CD4-positive, alpha-beta T cell treated with Interleukin-1 beta for 1 hour (primary cell): ENCODE measurements at places on chromosomes 6 and 20.

GRCh38 chr6:34489207-34489805 lies 23.4 kb downstream of the PACSIN1 start:
- DNase-seq = no peak

DNA sequence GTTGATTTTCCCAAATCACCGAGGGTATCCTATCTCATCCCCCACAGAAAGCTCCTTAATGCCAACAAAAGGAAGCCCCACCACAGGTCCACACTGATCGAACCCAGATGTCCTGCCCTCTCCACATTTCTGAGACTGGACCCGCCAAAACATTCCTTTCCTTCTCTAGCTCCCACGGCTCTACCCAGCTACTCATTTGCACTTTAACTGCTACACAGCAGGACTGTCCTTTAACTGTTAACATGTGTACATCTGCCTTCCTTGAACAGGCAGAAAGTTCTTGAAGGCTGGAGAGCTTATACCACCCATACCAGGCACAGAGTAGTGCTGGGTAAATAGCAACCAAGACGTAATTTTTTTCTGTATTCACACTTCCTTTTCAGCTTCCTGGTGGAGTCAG lies 68.6 kb downstream of the TRMT6 start:
- DNase-seq = no peak

GRCh38 chr6:7770111-7770510 lies 44.2 kb downstream of the BMP6 start:
- no peak for DNase-seq

GRCh38 chr6:52341561-52342260 lies 20.2 kb upstream of the PAQR8 start:
- DNase-seq = no peak

GRCh38 chr6:108877046-108877751 lies 29.0 kb downstream of the ARMC2 start:
- no peak for DNase-seq

- no peak for DNase-seq
Observed at GRCh38 chr6:13787137-13787536, 27.2 kb downstream of the MCUR1 start.

DNA sequence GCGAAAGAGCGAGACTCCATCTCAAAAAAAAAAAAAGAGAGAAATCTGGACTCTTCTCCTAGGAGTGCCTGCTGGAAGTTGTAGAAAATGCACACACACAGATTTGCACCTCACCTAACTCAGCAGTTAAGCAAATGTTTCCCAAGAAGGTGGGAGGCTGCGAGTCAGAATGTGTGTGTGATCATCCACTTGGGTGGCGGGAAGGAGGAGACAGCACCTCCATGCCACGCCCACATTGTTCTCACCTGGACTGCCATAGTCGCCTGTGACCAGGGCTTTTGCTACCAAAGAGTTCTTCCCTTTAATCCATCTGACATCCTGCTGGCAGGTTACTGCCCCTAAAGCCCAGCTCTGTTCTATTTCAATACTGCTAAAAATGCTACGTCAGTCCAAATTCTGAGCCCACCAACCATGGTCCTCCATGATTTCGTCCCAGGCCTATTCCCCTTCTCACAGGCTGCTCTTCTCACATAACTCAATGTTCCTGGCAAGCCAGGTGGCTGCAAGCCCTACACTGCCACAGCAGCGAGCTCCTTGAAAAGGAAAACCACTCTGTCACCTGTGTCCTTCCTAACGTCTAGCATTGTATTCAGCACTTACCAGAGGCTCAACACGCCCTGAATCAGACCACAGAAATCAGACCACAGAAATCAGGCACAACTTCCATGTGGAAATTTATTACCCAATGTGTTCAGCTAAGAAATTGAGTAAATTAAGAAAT lies 77.5 kb downstream of the PSMG4 start:
- no peak for DNase-seq

DNA sequence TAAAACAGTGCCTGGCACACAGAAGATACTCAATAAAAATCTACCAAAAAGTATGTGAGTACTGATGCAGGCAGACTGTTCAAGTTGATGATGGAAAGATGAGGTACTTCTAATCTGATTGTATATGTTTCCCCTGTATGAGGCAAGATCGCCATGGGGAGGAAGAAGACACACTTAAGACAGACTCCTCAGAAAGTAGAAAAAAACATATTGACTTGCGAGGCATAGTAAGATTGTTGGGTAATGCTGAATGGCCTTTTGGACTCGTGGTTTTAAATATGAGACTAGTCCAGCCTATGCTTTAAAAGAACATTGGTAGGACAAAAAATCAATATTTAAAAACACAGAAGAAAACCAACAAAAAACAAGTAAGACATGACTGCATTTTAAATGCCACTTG lies 72.6 kb downstream of the SHPRH start:
- no peak for DNase-seq

- DNase-seq = no peak
Observed at GRCh38 chr20:38441916-38442315, 6.8 kb upstream of the SNHG17 start.

DNA sequence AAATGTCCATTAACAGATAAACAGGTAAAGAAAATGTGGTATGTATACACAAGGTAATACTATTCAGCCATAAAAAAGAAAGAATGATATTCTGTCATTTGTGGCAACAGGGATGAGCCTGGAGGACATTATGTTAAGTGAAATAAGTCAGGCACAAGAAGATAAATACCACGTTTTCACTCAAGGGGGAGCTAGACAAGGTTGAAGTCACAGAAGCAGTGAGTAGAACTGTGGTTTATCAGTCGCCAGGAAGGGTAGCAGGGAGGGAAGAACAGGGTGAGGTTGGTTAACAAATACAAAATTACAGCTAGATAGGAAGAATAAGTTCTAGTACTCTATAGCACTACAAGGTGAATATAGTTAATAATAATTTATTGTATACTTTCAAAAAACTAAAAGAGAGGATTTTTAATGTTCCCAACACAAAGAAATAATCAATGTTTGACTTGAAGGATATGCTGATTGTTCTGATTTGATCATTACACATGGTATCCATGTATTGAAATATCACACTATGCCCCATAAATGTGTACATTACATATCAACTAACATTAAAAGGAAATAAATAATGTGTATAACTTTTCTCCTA lies 21.1 kb downstream of the RTN4IP1 start:
- DNase-seq = peak; percentile 20

- no peak for DNase-seq
Observed at GRCh38 chr6:4794140-4794707, 18.0 kb downstream of the CDYL start.

DNA sequence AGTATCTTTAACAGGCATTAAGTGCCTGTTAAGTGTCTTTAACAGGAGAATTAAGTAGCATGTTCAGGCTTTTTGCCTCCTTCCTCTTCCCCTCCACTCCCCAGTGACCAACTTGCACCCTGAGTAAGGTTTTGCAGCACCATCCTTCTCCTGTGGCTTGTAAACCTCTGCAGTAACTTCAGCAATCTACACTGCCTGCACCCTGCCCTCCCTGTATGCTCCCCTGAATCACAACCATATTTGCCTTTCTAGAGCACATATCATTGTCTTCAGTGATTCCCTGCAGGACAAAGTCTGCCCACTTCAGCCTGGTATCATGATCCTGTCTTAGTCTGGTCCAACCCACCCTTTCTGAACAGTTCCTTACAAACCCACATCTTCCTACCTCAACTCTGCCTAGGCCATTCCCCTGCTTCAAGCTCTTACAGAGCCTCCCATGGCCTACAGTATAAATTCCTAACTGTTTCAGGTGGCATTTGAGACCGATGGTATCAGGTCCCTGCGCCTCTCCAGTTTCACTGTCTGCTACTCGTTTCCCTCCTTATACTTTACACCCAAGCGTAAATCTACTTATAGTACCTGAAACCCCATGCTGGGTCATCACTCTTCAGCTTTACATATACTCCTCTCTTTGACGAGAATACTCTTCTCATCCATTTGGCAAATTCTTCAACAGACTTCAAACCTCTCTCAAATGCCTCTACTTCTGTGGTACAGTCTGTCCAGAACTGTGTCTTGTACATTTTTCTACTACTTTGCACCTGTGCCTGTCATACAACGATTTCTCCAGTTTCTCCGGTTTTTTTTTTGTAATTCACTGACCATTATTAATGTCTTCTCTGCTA lies 69.8 kb downstream of the ZHX3 start:
- no peak for DNase-seq
